ENCODE measurements at places on chromosomes 11 and 22.
A peak's percentile ranks its signal among the peaks of the same experiment; 100 is the strongest.

- peak; percentile 7 for DNase-seq
Measured at GRCh38 chr11:722346-722811, 16.3 kb downstream of the EPS8L2 start.

DNA sequence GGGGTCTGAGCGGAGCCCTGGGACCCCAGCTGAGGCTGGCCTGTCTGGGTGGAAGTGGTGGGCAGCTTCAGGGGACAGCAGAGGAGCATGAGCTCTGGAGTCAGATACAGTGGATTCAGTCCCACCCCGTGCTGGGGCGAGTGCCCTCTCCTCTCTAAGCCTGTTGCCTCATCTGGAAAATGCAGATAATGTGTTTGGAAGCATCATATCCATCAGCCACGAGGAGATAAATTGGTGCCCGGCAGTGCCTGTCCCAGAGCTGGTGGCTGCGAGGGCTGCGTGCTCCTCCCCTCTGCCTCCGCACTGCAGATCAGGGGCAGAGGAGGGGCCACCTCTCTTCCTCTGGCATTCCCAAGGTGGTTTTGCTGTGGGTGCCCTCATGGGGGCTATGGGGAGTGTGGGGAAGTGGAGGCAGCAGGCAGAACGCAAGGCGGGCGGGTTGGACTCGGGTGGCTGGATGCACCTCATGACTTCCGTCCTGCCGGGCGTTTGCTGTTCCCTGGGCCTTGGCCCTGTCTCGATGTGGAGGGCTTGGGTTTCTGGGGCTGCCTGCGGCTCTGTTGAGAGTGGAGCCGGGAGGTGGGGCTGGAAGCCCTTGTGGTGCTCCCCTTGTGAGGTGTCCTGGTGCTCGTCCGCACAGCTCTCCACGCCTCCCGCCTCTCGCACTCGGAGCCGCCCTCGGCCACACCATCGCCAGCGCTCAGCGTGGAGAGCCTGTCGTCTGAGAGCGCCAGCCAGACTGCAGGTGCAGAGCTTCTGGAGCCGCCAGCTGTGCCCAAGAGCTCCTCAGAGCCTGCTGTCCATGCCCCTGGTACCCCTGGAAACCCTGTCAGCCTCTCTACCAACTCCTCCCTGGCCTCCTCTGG, 20.9 kb downstream of the MICALL1 start:
- DNase-seq: no peak

GRCh38 chr22:44972363-44973083, 37.3 kb downstream of the PHF21B start:
- DNase-seq: no peak

DNA sequence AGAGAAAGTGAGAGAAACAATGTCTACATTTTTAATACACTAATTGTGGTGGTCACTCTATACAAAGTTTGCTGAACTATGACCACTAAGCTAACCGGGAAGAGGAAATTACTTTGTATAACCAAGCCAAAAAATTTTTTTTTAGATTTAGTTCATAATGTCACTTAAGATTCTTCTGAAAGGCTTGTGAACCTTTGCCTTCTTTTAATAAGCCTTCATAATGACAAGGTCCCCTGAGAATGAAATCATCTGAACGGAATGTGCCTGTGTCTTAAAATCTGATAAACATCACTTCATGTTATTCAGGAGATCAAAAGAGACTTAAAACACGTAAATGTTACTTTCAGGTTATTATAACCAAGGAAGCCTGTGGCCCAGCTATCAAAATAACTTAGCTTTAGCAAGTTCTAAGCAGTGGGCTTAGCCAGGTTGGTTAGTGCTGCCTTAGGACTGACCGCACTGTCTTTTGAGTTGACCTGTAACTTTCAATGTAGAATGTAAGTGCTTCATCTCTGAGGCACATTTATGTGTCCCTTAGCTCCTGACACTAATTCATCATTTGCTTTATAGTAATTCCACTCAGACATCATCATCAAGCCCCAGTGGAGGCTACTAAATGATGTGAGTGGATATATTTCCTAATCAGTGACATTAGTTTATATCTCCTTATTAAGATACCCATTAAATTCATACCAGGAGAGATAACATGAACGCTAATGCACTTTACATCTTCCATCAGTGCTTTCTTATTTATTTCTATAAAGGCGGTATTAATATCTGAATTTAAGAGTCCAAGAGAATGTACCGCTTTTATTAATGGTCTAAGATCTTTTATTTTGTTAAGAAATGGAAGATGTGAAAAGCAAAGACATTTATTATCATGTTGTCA, 122.5 kb downstream of the WNT11 start:
- DNase-seq: no peak

DNA sequence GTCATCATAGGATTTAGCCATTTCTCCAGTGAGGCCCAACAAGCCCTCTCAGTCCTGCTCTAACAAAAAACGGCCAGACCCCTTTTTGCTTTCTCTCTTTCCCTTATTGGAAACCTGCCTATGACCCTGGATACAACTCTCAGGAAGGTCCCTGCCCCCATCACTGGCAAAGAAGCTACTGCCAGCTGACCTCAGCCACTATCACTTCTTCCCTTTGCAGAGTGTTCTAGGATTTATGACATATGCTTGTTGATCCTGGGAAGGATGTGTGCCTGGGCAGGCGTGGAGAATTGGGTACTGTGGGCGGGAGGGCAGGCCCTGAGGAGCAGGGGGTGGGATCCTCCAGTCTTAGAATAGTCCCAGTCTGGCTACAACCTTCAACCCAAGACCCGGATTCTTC, 7.5 kb downstream of the PGAP2 start:
- no peak for DNase-seq

DNA sequence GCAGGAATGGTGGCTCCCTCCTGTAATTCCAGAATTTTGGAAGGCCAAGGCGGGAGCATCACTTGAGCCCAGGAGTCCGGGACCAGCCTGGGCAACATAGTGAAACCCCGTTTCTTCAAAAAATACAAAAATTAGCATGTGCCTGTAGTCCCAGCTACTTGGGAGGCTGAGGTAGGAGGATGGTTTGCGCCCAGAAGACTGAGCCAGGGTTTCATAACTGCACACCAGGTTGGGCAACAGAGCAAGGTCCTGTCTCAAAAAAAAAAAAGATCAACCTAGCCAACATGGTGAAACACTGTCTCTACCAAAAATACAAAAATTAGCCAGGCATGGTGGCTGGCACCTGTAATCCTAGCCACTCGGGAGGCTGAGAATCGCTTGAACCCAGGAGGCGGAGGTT, 6.4 kb downstream of the A4GALT start:
- no peak for DNase-seq

GRCh38 chr11:13784441-13784840, 116.0 kb downstream of the FAR1 start:
- no peak for DNase-seq

GRCh38 chr22:31327806-31328543, 18.2 kb downstream of the PATZ1 start:
- no peak for DNase-seq

GRCh38 chr11:107757661-107758060, 45.8 kb upstream of the SLN start:
- DNase-seq: no peak

- DNase-seq: no peak
Measured at GRCh38 chr11:30826911-30827310, 240.8 kb upstream of the MPPED2 start.

GRCh38 chr11:65868076-65868667, 4.4 kb downstream of the EFEMP2 start:
- DNase-seq: peak; percentile 60

DNA sequence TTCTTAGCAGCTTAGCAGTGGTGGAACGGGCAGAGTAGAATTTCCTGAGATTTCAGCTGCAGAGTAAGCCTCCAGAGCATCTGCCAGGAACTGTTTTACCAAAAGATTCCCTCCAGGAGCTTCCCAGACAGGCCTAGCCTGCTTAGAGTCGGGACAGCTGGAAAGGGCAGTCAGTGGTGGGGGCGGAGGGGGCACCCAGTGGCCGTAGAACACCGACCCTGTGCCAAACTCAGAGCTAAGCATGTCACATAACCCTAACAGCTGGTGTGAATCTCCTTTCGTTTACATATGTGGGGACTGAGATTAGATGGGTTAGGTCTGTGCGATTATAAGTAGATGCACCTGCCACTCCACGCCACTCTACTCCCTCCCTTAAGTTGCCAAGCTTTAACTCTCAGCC, 80.0 kb upstream of the CRTAM start:
- no peak for DNase-seq

DNA sequence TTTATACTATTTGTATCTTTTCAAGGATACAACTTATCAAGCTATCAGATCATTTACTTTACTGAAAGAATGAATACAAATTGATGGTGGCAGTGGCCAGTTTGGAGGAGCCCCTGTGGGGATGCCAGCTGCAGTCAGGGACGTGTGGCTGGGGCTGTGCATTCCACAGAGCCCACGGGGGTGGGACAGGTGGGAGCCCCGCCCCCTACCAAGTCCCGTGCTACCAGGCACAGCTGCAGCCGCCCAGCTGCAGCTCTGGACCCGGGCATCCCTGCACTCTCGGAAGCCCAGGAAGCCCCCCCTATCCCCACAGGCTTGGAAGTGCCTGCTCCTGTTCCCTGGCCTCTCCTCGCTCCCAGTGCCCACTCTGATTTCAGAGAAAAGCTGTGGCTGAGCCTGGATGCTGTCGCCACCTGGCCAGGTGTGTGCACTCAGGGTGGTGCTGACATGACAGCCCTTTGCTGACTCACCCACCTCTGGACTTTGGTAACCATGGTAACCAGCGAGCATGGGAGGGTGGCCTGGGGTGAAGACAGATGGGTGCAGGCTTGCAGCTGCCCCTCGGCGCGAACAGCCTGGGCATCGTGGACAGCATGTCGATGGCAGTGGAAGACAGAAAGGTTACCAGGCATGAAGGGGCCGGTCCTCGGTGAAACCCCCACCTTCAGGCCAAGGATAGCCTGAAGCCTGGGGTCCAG, 138.1 kb downstream of the SBF2 start:
- DNase-seq: no peak

GRCh38 chr11:37595845-37596244, 997.8 kb upstream of the RAG2 start:
- DNase-seq: no peak

GRCh38 chr22:27988704-27989103, 69.6 kb upstream of the PITPNB start:
- DNase-seq: no peak

- no peak for DNase-seq
Measured at GRCh38 chr11:109894242-109894641, 198.9 kb upstream of the ZC3H12C start.

- DNase-seq: no peak
Measured at GRCh38 chr11:65425971-65426838, 3.6 kb downstream of the NEAT1 start.

DNA sequence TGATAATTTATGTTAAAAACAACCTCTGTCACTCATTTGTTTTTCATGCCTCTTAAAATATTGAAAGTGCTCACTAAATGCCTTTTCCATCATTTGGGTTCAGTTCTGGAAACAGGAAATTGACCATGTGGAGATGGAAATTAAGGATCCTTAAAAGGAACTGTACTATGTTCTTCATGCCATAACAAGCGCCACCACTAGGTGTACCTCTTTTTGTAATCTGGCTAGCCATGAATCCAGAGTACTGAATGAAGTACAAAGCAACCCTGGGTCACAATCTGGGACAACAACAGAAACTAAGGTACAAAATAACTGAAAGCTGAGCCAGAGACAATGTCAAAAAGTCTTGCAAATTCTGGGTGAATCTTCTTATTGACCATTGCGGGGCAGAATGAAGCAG, 559.1 kb downstream of the FAM181B start:
- no peak for DNase-seq

DNA sequence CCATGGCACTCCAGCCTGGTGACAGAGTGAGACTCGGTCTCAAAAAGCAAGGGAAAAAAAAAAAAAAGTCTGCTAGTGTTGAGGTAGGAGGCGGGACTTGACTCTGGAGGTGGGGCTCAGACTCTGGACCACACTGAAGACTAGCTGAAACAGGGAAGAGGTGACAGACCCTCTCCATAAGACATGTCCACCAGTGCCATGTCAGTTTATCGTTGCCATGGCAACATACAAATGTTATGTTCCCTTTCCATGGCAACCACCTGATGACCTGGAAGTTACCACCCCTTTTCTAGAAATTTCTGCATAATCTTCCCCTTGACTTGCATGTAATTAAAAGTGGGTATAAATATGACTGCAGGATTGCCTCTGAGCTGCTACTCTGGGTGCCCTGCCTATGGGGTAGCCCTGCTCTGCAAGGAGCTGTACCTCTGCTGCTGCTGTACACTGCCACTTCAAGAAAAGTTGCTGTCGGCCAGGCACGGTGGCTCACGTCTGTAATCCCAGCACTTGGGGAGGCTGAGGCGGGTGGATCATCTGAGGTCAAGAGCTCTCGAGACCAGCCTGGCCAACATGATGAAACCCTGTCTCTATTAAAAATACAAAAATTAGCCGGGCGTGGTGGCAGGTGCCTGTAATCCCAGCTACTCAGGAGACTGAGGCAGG, 55.1 kb downstream of the KIAA1671 start:
- no peak for DNase-seq

GRCh38 chr11:57498540-57498939, 17.0 kb downstream of the SLC43A1 start:
- DNase-seq: no peak

DNA sequence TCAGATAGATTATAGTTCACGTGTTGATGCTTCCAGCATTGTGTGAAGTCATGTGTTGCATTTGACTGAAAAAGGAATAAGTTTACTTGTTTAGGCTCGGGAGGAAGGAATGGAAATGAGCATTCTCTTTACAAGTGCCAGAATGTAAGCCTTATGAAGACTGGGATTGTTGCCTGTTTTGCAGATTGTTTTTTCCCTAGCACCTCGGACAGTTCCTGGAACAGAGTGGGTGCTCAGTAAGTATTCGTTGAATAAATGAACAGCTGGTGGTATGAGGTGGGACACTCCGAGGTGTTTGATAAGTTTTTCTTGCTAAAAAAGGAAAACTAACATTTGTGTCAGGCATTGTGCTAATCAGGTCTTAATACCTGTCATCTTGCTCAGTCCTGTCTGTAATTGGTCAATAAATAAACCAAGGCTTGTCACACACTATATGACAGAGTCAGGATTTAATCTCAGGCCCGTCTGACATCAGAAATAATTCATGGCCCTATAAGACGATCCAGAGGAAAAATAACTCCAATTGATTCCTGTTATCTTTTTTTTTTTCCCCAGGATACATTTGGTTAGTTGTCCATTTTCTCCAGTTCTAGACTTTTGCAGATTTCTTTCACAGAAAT, 304.7 kb downstream of the NELL1 start:
- no peak for DNase-seq

- no peak for DNase-seq
Measured at GRCh38 chr22:36971341-36972125, 47.7 kb downstream of the TST start.

DNA sequence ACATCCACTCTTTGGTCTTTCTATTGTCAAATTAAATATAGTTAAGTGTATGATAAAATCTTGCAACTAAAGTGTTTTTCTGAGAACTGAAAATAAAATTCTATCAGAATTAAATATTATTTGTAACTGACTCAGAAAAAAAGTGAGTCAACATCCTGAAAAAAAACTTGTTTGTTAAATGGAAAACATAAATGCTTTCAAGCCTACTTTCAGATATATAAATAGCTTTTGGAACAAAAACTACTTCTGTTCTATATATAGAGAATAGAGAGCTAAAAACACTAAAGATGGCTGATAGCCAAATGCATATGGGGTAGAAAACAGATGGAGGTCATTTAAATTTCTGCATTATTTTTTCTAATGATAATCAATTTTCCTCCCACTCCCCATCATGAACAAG, 61.8 kb downstream of the PIK3C2A start:
- no peak for DNase-seq

GRCh38 chr11:78841456-78842060, 266.9 kb upstream of the NARS2 start:
- DNase-seq: no peak
